Stimulated activated CD4-positive, alpha-beta T cell treated with anti-CD3 and anti-CD28 coated beads, TNF-alpha, amount 100 ng/mL, for 1 hour (primary cell): ENCODE measurements at places on chromosomes 12 and 14.

- no peak for DNase-seq
Measured at GRCh38 chr12:29103539-29103974, 45.5 kb upstream of the FAR2 start.

DNA sequence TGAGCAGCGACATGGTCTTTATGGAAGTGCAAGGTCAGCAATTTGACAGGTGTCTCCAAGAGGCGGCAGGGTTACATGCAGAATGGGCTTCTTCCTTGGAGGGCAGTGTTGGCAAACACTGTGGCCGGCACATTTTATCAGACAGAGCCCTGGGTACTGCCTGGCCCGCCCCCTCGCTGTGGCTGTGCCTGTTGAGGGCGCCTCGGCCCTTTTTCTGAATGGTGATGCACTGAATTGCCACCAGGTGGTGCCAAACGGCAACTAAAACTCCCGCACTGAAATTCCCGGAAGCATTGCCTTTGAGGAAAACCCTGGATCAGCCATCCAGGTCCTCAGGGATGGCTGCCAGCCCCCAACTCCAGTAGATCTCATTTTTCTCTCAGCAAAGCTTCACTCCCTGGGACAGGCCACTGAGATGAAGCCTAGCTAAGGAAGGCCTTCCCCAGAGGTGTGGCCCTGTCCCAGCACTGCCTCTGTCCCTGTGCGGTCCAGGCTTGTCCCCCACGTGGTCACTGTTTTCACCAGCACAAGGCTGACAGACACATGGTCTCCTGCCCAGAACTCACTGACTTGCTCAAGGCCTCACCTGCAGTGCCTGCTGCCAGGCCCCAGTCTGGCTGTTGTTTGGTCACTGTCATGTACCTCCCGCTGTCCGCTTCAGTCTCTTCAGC lies 73.6 kb downstream of the TESC start:
- DNase-seq: peak; percentile 9

DNA sequence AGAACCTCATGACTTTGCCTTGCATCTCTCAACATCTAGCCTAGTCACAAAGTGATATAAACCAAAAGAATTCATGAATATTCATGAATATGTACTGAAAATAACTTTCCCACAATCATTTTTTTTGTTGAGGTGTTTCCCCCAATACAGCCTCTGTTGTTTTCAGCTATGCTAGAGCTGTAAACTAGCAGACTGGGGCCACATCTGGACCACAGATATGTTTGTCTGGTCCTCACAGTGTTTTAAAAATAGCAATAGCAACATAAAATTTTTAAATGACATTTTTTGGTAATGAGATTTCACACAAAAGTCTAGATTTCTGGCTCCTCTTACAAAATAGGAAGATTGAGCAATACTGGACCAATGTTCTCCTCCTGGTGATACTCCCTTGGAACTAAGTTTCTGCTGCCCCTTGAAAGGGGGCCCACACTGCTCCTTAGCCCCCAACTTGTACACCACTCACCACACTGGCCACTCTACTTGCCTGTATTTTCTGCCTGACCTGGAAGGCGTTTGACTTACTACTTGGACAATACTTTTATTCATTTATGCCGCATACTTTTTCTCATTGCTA lies 81.2 kb downstream of the BMP4 start:
- no peak for DNase-seq

DNA sequence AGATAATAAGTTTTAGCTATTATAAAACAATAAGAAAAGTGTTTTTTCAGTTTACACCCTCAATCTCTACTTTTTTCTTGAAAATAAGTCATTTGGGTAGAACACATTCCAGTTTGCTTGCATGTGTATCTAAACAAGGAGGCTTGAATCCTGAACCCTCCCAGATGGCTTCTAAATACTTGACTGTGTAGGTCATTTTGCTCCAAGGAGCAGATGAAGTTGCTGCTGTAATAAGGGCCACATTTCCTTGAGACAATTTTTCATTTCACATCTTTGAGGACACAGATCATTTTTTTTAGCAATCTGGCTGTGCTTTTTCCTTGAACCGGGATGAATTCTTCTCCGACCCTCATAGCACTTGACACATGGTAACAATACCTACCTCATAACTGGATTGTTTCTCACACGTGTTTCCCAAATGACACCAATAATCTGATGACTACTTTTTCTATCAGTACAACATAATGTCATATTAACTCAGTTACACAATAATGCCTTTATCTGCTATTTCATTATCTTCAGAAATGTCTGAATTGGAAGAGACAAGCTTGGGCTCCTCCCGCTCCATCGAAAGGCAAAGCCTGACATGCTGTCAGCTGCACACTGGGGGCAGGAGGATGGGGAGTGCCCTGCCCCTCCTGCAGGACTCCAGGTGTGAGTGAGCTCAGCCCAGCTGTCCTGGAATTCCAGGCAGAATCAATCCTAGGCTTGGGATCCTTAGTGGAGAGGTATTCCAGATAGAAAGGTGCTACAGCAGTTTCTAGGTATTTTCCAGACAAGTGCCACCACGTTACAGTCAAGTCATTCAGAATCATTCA lies 30.9 kb downstream of the GPHB5 start:
- no peak for DNase-seq

GRCh38 chr12:104694711-104695110 lies 238.0 kb downstream of the CHST11 start:
- no peak for DNase-seq
